ENCODE measurements at places on chromosomes 12 and 14. TPM values are rescaled to one million over a fixed set of nuclear protein-coding genes. Genes with fewer than 3 reads are reported as not detected.

Gene MUCL1
- 4.7 TPM for total RNA-seq

Gene C3AR1
- total RNA-seq = not detected

Gene ST8SIA1
- total RNA-seq = 0.23 TPM

Gene EFS
- 23.2 TPM for total RNA-seq
